Hematopoietic multipotent progenitor cell treated with erythropoietin and hydrocortisone succinate and interleukin-3 and kit ligand, for 8 days (in vitro differentiated cells): ENCODE measurements at places on chromosomes 5 and 9.

DNA sequence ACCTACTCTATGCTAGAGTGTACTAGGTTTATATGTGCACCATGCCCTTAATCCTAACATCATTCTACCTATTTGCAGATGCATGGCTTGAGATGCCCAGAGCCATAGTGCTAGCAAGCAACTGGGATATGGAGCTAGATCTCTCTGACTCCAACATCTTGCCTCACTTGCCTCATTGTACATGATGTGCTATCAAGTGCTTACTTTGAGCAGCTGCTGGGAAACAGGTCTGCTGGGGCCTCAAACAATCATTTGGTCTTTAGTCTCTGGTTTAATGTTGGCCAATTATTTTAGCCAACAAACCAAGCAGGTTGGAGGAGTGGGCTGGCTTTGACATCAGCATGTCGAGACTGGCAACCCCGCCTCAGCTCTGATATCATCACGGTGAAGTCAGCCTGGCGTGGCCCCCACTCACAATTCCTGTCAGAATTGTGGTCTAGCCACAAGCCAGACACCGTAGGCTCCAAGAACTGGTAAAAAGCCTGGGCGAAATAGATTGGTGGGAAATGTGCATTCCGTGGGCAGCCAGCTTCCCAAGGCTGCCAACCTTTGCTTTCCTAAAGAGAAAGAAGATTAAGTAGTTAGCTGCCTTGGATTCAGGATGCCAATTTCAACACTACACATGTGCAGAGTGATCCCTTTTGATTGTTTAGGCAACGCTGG is 21.1 kb upstream of the GAS1 start:
- DNase-seq, result no peak

DNA sequence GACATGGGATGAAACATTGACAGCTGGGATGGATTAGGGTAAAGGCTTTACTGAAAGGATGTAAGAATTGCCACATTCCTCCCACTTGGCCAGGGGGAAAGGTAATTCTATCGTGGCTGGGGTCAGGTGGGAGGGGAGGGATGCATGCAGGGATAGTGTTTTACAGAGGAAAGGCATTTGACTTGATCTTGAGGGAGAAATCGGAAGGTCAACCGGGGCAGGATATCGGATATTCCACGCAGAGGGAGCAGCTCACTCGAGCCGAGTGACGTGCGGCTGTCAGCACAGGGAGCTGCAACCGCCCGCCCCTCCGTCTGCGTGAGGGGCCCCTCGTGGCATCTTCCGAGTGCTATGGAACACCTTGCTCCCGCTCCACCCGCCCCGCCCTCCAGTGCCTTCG is 63.4 kb upstream of the ADAMTS2 start:
- DNase-seq, result no peak

GRCh38 chr5:143241892-143242291 is 161.6 kb downstream of the NR3C1 start:
- no peak for DNase-seq

GRCh38 chr5:67355120-67355713 is 158.6 kb upstream of the CD180 start:
- DNase-seq, result no peak

- peak; percentile 96 for DNase-seq
Observed at GRCh38 chr5:65076251-65076869, 307.6 kb downstream of the CWC27 start.

DNA sequence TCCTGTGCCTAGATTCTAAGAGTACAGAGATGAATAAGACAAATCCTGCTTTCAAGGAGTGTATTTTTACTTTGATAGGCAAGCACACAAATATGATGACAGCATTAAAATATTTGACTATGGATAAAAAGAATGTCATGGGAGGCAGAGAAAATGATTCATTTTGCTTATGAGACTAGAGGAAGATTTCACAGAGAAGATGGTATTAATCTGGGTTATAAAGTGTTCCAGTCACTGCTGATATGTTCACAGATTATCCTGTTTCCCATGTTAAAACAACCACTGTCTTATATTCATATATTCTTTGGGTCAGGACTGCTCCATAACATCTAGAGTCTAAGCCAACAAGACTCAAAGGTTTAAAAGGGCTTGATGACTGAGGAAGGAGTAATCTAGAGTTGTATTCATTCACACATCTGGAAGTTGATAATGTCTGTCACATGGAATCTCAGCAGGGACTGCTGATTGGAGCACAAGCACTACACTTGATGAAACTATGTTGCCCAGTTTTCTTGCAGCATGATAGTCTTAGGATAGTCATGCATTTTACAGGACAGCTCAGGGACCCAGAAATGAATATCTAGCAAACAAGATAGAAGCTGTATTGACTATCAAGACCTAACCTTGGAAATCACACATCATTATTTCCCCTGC is 79.3 kb downstream of the STARD4 start:
- DNase-seq, result no peak

- no peak for DNase-seq
Observed at GRCh38 chr9:14402583-14402982, 88.6 kb upstream of the NFIB start.

DNA sequence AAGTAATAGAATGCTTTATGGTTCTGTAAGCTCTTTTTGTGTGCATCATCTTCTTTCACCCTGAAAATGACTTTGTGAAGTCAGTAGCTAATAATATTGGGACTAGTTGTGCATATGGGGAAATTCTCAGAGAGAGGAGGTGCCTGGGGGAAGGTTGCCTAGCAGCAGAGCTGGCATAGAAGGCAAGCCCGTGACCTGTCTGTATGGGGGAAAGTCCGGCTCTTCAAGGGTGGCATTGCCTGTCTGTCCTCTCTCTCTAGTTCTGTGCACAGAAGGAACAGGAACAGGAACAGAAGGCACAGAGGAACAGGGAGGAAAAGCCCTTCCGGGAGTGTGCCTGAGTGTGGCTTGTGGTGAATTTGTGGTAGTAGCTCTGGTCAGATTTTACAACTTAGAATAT is 33.1 kb downstream of the SH3GL2 start:
- no peak for DNase-seq

GRCh38 chr5:143601357-143601756 is 197.9 kb upstream of the NR3C1 start:
- no peak for DNase-seq

DNA sequence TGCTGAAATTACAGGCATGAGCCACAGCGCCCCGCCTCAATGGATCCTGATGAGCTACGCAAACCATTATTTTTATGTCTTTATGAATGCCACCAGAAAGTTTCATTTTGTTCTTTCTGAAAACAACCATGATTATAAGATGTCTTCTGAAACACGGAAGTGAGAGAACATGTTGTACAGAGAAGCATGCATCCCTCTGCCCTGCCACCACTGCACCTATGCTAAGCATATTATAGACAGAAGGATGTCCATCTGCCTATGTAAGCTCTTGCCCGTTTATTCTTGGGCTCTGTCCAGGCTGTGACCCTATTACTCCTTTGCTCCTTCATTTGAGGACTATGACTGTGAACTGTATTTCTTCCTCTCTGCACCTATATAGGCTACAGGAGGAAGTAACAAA is 74.3 kb downstream of the GRAMD2B start:
- no peak for DNase-seq

GRCh38 chr9:27634879-27635278 is 61.6 kb upstream of the C9orf72 start:
- DNase-seq, result no peak

DNA sequence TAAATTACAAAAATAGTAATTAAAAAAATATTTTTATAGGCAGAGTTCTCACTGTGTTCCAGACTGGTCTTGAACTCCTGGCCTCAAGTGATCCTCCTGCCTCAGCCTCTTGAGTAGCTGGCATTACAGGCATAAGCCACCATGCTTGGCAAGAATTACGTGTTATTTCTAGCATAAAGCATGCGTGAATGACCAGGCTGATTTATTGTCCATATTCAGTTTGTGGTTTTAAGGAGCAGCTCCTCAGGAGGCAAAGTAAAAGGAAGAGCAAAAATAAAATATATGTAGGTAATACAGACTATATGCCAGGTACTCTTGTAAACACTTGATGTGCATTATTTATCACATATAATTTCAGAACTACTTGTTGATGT is 7.1 kb upstream of the CD180 start:
- no peak for DNase-seq

DNA sequence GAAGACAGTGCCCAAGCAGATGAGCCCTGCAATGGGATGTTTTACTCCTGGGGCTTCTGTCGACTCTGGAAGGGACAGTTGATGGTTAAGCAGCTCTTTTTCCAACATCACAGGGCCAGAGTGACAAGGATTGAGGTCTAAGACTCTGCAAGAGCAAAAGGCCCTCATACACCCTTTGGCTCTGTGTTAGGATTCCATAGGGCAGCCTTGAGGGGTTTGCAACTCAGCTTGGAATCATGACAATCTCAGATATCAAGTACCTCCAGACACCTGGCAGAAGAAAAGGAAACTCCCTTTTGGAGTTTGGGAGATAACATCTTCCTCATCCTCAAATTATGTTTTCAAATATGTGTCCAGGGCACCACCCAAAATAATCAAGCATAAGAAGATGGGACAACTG is 205.7 kb downstream of the GNA14 start:
- DNase-seq, result no peak

GRCh38 chr5:121525706-121526105 is 326.0 kb upstream of the FTMT start:
- DNase-seq, result no peak
